ENCODE measurements at places on chromosomes 7 and 10.

DNA sequence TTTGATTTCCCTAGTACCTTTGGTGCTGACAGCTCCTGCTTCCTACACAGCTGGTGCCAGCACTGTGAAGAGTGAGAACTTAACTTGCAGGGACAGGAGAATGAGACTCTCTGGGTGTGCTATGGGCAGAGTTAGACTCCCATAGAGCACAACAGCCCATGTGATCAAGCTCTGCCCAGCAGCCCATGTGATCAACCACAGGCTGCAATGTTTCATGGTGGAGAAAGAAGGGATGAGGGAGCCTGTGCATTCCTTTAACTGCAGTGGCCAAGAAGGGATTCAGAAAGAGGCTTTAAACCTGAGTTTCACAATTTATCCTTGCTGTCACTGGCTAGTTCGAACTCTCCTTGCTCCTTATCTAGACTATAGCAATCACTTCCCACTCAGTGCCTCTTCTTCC is 10.0 kb upstream of the MEST start:
- no peak for DNase-seq

- DNase-seq = no peak
Observed at GRCh38 chr7:139711991-139712743, 65.6 kb downstream of the HIPK2 start.

DNA sequence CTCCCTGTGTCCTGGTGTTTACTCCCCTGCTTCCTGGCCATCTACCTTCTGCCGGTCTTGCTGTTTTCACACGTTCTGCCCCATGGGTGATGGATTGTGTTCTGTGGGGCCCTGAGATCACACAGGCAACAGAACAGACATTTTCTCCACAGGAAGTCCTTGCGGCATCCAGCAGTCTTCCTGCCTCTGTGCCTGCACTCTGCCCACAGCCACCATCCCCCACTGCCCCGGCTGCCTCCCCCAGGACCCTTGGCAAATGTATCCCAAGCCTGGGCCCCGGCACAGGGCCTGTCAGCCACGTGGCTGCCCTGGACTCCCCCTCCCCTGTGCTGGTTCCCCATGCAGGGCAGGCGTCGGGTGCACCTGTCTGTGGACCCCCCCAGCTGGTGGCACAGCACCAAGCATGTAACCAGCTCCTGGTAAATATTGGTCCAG is 184.2 kb downstream of the WDR37 start:
- no peak for DNase-seq

DNA sequence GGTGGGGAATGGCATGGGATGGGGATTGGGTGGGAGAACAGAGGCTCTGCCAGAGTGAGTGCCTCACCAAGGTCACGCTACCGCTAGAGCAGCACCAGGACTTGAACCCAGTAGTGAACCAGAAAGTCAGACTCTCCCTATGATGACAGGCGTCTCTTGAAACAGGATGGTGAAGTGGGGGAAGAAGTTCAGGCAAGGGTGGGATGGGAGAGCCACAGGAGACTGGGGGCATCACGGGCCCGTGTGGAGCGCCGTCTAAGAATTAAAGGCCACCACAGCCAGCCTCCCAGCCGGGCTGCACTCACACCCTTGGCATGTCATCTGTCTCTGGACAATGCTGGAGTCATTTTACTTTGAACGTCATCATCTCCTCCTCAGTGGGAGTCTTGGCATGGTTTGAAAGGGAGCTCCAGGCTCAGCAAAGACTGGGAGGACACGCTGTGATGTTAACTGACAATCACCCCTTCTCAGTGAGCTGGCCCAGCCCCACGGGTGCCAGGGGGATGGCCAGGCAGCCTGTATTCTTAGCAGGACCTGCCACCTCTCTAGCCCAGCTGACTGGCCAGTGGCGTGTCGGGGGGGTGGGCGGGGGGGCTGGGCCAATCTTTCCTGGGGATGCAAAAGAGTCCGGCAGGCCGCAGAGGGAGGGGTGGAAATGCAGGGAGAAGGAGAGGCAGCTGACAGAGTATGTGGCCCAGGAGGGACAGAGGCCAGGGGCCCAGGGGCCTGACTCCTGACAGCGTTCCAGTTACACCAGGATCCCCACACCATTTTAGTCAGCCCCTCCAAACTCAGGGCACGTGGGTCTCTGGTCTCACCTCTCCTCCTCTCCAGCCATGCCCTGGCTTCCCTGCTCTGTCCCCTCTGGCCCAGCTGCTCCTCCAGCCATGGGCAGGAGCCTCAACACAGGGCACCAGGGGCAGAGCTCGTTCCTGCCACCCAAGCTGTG is 96.2 kb downstream of the VOPP1 start:
- DNase-seq = no peak

GRCh38 chr10:57507788-57508187 is 759.9 kb downstream of the IPMK start:
- no peak for DNase-seq

DNA sequence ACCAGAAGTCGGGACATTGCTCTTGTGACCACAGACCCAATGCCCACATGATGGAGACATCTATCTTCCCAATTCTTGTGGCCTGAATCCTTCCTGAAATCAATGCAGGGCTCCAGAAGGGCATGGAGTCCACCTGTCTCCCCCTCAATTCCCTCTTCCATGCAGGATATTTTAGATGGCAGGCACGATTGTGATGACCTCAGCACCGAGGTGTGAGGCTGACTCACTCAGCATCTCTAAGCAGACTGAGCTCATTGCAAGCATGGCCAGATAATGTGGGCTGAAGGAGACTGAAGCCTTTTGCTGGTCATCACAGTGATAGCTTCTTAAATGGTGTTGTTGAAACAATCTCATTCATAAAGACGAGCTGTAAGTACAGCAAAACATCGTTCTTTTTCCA is 374.9 kb upstream of the PODXL start:
- no peak for DNase-seq

- DNase-seq = no peak
Observed at GRCh38 chr10:130393342-130393741, 257.2 kb downstream of the GLRX3 start.

DNA sequence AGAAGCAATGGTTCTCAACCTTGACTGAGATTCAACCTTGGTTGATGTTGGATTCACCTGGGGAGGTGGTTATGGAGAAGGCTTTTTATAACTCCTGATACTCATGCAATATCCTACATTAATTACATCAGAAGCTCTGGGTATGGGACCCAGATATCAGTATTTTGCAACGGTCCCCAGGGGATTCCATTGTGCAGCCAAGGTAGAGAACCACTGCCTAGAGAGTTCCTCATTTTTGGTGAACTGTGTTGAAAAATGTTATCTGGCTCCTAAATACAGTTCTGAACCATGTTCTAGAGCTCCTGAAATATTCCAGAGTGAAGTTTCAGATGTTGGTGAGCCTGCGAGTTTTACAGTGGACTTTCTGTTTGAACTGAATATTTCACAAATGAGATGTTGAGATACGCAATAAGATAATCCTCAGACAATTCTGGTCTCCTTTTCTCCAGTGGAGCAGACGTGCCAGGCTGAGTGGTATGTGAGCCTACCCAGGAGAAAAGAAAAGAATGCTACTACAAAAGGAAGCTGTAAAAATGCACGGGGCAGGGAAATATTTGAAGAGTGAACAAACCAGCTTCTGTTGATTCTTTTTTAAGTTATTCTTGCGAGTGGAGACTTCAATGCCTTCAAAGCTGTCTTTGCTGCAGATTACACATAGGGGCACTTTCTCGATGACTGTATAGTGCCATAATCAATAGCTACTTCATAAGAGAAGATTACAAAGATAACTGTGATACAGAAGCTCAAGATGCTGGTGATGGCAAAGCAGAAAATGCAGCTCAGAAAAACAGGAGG is 13.6 kb upstream of the C10orf120 start:
- DNase-seq = no peak

- DNase-seq = no peak
Observed at GRCh38 chr10:25999295-25999981, 65.4 kb downstream of the MYO3A start.

DNA sequence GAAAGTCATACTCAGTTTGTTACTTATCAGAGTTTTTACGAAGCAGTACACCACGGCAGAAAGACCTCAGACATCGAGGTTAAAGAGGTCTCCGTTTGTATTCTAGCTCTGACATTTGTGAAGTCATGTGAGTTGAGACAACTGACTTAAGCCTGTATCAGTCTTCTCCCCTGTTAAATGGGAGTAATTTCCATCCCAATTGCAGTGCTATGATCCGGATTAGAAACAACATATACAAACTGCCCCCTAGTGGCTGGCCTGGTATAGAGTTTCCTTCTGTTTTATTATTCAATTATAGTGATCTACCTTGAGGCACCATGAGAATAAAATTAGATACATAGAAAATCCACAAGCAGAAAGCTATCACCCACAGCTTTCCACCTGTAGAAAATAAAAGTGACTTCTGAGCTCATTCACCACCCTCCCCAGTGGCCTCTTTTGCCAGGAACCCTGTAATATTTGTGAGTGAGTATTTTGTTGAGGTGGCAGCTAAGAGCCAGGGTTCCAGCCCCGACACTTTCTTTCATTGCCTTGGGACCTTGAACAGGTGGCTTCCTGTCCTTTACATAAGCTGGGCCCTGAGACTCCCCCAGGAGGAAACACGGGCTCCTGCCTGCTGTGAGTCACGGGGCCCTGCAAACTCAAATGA is 607.2 kb upstream of the MGMT start:
- DNase-seq = no peak

- DNase-seq = no peak
Observed at GRCh38 chr7:33744293-33745075, 160.9 kb upstream of the BMPER start.

DNA sequence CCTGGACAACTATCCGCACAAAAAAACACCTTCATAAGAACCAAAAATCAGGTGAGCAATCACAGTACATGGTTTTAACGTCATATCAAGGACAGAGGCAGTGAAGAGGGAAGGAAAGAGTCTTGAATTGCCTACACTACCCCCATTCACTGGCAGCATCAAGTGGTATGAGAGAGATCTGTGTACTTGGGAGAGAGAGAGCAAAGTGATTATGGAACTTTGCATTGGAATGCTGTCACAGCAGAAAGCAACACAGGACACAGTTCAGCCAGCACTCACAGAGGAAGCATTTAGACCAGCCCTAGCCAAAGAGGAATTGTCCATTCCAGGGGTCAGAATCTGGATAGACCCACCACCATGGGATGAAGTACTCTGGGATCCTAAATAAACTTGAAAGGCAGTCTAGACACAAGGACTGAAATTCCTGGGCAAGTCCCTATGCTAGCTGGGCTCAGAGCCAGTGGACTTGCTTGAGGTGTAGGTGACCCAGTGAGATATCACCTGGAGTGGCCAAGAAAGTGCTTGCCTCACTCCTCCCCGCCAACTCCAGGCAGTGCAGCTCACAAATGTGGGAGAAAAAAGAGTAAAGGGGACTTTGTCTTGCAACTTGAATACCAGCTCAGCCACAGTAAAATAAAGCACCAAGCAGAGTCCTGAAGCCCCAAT is 30.5 kb upstream of the SFTPD start:
- DNase-seq = no peak

DNA sequence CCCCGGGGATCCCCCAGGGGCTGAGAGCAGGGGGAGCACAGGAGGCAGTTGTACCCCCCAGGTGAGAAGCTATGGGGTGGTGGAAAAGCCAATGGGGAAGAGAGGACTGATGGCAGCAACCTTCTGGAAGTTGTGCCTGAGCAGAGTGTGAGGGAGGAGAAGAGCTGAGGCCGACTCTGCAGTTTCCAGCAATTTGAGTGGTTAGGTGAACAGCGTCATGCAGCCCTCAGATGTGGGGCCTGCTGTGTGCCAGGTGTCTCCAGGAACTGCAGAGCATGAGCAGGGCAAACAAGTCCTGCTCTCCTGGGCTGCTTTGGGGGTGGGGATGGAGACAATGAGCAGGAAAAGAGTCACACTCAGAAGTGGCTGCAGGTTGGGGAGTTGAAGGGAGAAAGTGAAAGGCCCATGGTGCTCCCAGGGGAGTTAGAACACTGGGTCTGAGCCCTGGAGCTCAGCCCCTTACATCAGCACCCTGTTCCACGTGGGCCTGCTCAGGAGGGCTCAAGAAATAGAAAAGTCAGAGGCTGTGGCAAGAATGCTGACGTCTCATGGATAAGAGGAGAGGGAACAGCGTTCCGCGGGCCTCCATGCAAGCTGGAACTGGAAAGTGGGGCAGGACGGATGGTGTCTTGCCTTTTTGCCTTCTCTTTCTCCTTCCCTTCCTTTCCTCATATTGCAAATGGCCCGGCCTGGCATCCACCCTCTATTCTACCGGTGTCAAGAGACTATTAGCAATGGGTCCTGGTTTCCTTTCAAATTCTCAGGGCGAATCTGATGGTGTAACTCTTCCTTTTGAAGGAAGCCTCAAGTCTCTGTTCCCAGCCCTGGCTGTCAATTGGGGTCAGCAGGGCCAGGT is 4.0 kb upstream of the AFAP1L2 start:
- DNase-seq = no peak

- no peak for DNase-seq
Observed at GRCh38 chr7:30470771-30471170, 7.8 kb downstream of the NOD1 start.

GRCh38 chr7:85489498-85489897 is 302.6 kb upstream of the SEMA3D start:
- no peak for DNase-seq

GRCh38 chr7:76514926-76515771 is 4.8 kb downstream of the UPK3B start:
- DNase-seq = no peak

- no peak for DNase-seq
Observed at GRCh38 chr10:11195623-11196022, 178.0 kb downstream of the CELF2 start.

DNA sequence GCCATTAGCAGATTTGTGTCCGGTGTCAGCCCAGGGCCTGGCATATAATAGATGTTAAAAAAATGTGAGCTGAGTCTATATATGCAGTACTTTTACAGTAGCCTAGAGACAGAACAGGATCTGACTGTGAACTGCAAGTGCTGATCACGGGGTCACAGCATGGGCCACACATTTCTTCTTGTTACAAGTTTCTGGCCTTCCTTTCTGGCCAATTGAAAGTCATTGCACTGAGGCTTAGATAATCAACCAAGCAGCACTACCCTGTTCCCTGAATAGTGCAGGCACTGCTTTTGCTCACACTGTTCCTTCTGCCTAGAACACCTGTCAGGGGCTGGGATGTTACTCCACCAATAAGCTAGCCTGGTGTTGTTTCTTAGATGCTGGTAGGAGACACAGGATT is 5.4 kb upstream of the MARVELD1 start:
- DNase-seq = no peak

DNA sequence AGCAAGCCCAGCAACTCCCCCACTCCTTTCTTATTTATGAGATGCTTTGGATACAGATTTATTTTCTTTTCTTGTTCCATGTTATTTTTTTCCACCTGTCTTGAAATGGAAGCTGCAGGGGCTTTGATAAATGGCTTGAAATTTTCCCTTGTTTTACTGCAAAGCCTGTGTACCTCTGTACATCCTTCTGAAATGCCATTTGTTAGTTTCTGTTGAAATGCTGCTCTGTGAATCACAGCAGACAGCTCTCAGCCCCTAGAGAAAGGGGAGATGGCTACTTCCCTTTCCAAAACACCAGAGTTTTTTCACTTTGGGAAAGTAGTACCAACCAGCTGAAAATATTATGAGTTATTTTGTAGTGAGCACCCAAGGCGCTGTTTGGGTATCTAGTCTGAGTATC is 304.2 kb downstream of the ELMO1 start:
- DNase-seq = no peak

- no peak for DNase-seq
Observed at GRCh38 chr10:102342958-102343357, 52.5 kb upstream of the NFKB2 start.

- no peak for DNase-seq
Observed at GRCh38 chr10:58743466-58744115, 230.9 kb downstream of the BICC1 start.

- no peak for DNase-seq
Observed at GRCh38 chr10:71805776-71806703, 32.7 kb upstream of the VSIR start.

Measured in stimulated activated CD8-positive, alpha-beta memory T cell treated with anti-CD3 and anti-CD28 coated beads, Interleukin-7, amount 100 ng/mL, for 1 hour (primary cell).